AG04449 (cell line): ENCODE measurements at places on chromosomes 5 and 9.

DNA sequence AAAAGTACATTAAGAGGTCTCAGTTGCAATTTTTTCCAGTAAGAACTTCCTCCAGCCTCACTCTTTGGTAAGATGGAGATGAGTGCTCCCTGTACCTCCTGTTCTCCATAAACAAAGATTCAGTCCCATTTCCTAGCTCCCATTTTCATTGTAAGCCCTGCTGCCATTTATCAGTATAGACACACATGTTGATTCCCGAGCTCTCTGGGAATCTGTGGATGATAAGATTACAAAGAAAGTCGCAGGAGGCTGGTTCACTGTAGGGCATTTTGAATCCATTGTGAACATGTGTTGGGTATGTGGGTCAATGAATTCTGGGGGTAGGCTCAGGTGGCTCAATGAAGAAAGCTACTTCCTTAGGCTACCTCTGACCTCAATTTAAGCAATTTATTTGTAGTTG, 36.7 kb downstream of the RGMB start:
- no peak for DNase-seq

DNA sequence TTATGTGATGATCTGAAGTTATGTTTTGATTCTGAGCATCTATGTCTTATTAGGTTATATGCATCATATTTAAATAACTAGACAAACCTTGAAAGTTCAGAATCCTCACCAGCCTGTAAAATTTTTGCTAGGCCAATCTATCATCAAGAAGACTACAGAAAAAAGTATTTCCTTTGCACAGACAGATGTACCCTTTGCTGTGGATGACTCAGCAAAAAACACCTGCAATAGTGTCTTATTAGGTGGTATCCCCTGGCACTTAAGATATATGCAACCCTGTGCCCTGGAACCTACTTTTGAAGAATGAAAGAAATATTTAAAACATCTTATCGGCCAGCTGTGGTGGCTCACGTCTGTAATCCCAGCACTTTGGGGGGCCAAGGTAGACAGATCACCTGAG, 130.6 kb downstream of the SLF1 start:
- no peak for DNase-seq

DNA sequence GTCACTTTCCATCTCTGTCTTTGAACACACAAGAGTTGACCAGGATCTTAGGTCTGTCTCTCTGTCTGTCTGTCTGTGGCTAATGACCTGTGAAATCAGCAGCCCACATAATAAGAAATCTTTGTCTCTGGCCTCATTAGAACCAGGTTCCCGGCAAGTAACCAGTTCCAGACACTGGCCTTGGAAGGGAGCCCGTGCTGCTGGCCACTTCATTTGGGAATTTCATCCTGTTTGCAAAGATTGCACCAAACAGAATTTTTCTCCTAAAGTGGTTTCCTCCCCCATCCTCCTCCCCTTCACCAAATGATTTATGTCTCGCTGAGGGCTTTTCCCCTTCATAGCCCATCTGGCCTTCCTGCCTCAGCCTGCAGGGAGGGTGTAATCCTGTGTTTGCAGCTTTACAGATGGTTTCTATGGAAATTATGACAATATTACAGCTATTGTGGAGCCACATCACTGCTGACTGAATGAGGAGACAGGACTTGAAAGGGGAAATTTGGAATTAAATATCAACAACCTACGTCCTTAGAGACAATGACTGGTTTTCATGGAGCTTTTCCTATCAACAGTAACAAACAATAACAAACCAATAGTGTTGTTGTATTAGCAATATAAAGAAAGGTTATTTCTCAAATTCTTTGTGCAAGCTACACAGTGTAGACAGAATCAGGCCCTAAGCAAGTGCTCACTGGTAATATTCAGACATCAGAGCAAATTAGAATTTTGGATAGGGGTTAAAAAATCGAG, 25.7 kb downstream of the DPYSL3 start:
- peak; percentile 92 for DNase-seq

DNA sequence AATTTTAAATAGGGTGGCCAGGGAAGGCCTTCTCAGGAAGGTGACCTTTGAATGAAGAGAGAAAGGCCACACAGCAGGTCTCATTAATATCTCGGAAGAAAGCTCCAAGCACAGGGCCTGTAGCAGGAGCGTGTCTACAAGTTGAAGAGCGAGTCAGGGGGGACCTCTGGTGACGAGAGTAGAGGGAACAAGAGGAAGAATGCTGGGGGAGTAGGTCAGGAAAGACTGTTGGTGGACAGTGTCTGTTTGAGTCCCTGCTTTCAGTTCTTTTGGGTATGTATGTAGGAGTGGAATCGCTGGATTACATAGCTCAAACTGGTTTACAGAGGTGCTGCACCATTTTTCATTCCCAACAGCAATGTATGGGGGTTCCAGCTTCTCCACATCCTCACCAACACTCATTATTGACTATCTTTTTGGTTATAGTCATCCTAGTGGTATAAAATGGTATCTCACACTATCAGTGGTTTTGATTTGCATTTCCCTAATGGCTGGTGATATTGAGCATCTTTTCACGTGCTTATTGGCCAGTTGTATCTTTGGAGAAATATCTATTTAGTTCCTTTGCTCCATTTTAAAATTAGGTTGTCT, 55.8 kb downstream of the NUP214 start:
- no peak for DNase-seq

- no peak for DNase-seq
Observed at GRCh38 chr5:170389550-170389892, 354 bp upstream of the KCNMB1 start.

- DNase-seq = no peak
Observed at GRCh38 chr5:167872791-167873190, 418.7 kb upstream of the WWC1 start.

DNA sequence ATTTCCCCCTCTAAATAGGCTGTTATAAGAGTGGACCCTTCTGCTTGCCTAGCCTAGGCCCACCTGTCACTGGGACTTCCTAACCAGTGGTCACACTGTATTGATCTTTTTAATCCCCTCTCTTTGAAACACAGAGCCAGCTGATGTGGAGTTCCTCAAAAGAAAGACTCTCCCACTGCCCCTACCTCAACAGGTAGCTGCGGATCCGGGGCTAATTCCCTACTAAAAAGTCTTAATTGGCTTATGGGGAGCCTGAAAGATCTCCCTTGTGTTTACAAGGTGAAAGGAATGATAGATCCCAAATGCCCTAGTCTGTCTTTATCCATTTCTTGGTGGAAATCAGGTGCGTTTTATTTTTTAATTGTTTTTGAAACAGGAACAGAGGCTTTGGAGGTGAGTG, 2.0 kb downstream of the NEUROG1 start:
- DNase-seq = no peak

- peak; percentile 94 for DNase-seq
Observed at GRCh38 chr5:137563646-137564397, 64.7 kb upstream of the SPOCK1 start.

DNA sequence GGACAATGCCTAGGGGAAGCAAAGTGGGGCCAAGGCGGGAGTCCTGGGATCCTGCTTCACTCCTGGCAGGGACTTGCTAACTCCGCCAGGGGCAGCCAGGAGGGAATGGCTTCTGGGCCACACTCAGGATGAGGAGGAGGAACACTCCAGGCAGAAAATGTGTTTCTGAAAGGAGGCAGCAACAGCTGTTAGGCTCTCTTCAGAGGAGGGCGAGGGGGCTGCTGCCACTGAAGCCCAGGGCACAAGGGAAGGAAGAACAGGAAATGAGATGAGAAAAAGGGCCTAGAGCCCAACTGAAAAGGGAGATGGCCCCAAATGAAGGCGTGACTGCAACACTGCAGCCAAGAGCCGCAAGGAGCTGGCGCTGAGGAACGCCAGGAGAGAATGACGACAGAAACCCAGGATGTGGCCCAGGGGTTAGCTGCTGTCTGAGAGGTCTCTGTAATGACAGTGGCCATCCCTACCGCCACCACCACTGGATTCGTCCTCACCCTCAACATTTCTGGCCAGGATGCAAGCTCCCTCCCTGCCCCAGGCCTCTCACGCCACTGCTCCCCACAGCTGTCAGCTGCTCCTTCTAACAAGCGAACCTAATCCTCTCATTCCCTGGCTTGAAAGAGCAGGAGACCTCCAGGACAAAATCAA, 15.8 kb downstream of the PSMB7 start:
- DNase-seq = no peak

GRCh38 chr5:41863871-41864486, 6.2 kb downstream of the OXCT1 start:
- DNase-seq = no peak
